CD4-positive, alpha-beta T cell treated with Interleukin-6 at 100 ng/mL for 8 hours (primary cell): ENCODE measurements at places on chromosomes 12 and 14.

DNA sequence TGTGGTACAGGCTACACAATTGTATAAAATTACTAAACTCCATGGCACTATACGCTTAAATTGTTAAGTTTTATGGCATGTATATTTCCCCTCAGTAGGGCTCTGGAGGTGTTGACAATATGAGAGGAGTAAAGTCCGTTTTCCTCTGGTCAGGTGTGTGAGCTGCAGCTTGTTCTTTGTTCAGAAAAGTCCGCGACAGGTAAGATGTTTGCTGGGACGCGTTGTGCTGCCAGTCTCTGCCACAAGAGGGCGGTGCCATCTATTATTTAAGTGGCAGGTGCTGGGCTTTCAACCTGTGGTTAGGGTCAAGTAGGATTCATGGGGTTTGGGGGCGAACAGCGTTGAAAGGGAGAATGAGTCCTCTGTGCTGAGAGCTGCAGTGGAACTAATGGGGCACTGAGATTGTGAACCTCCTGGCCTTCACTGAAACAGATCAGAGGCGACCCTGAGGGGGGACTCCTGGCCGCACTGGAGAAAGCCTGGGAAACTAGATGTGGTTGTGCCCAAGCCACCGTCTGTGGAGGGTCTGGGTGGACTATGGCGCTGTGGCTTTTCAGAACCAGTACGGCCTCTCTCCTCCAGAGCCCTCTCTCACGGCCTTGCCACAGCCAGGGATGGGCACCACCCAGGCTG is 179.0 kb downstream of the SLC15A4 start:
- no peak for DNase-seq

- DNase-seq, result no peak
These were observed 62.2 kb downstream of the NCOR2 start for GRCh38 chr12:124505001-124505818.

- no peak for DNase-seq
These were observed 162.9 kb downstream of the GXYLT1 start for GRCh38 chr12:41981758-41982157.

DNA sequence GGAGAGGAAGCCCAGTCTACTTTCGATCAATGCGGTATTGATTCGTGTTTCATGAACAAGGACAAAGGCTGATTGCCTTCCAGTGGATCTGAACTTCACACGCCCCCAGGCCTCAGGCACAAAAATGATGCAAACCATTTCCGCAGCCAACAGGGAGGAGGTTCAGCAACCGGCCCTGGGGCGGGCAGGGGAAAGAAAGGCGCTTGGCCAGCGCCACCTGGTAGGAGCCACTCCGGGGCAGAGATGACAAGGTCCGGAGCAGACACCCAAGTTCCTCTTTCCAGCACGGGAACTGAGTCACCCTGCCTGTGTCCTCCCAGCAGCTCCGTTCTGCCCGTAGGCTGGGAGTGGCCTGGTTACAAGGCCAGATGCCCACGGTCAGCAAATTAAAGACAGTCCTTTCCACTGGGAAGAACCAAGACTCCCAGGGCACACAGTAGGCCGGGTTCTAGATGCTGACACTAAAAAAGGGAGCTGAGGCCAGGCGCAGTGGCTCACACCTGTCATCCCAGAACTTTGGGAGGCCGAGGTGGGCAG is 136.3 kb downstream of the SCARB1 start:
- DNase-seq, result no peak

DNA sequence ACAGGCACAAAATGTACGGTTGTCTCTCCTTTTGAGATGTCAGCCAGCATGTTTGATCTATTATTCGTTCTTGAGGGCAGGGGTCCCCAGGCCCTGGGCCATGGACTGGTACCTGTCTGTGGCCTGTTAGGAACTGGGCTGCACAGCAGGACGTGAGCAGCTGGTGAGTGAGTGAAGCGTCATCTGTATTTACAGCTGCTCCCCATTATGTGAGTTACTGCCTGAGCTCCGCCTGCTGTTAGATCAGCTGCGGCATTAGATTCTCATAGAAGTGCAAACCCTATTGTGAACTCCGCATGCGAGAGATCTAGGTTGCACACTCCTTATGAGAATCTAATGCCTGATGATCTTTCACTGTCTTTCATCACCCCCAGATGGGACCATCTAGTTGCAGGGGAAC is 41.4 kb upstream of the SCN8A start:
- DNase-seq, result no peak

DNA sequence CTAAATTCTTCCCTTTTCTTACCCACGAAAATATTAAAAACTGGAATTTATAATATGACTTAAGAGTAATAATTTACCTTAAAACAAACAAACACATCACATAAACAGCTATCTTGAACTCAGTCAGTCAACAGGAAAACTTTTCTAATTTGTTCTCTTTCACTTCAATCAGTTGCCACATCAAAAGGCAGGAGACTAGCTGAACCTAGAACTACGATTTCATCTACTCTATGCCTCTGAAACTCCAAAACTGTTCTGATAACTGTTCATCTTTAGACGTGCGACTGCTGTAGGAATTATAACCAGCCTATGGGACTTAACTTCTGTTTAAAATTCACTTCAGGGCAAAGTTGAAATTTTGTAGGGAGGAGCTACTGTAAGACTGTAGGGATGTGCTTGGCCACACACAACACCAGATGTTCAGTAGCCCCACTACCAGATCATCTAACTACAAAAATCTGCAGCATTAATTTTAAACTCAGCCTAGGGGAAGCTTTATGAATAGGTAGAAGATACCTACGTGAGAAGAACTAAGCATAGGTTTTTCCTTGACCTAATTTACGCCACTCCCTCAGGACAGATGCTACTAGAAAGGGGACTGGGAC is 7.6 kb upstream of the RAD51AP1 start:
- peak; percentile 4 for DNase-seq

DNA sequence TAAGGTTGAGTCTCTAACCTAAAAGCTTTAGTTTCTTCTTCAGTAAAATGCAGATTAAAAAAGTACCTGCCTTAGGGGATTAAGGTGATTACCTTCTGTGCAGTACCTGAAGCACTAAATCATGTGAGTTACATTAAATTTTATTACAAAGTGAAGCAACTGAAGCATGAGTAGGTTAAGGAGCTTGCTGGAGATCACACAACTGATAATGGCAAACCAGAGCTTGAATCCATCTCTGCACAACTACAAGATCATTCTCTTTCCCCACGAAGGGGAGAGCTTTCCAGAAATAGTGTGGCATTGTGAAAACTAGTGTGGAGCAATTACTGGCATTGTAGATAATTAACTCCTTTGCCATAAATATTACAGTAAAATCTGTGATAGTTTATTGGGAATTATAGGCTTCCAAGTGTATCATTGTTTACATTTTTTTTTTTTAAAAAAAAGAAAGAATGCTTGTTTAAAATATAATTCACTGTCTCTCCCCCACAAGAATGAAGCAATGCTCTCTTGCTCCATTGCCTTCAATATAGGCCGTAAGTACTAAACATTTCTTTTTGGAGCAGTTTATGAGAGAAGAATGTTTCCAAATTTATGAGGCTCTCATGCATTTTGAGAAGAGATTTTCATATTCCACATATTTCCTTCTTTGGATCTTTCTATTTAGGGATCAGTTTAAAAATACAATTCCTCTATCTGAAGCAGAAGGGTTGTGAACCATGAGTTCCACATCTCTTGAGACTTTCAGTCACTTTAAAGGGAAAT is 20.5 kb downstream of the SLC38A2 start:
- no peak for DNase-seq

DNA sequence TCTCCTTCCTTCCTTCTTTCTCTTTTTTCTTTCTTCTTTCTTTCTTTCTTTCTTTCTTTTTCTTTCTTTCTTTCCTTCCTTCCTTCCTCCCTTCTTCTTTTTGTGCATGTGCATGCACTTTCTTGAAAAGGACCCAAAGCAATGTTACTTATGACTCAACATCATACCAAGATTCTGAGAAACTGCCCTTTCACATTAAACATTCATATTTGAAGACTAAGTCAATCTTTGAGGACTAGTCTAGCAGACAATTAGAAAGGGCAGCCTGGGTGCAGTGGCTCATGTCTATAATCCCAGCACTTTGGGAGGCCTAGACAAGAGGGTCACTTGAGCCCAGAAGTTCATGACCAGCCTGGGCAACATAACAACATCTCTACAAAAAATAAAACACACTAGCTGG is 212.8 kb upstream of the KITLG start:
- no peak for DNase-seq

- no peak for DNase-seq
These were observed 134.8 kb upstream of the ARHGAP5 start for GRCh38 chr14:31942166-31942841.

DNA sequence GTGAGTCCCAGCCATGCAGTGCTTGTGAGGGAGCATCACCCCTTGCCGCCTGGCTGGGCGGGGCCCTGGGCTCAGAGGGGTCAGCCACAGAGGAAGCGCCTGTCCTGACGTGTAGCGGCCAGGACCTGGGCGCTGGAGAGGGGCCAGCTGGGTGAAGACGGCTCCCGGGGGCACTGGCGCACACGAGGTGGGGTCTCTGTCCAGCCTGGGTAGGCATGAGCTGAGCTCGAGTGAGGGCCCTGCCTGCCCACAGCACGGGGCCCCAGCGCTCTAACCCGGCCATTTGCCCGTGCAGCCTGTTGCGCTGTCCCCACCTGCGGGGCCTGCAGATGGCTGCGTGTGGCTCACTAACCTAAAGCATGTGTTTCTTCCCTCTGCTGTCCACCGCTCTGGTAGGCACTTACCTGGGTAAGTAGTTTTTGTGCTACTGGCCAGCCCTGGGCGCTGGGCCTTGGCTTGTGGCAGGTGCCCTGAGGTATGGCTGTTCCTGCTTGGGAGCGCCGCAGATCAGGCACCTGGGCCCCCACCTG is 6.6 kb upstream of the CRIP2 start:
- no peak for DNase-seq

GRCh38 chr14:98325761-98326160 is 946.2 kb downstream of the BCL11B start:
- DNase-seq, result no peak

- no peak for DNase-seq
These were observed 52.5 kb downstream of the RNF34 start for GRCh38 chr12:121452340-121452984.

- DNase-seq, result no peak
These were observed 70.9 kb downstream of the MON2 start for GRCh38 chr12:62537551-62537950.

- DNase-seq, result no peak
These were observed 7.0 kb downstream of the HNRNPA1 start for GRCh38 chr12:54287261-54288157.

DNA sequence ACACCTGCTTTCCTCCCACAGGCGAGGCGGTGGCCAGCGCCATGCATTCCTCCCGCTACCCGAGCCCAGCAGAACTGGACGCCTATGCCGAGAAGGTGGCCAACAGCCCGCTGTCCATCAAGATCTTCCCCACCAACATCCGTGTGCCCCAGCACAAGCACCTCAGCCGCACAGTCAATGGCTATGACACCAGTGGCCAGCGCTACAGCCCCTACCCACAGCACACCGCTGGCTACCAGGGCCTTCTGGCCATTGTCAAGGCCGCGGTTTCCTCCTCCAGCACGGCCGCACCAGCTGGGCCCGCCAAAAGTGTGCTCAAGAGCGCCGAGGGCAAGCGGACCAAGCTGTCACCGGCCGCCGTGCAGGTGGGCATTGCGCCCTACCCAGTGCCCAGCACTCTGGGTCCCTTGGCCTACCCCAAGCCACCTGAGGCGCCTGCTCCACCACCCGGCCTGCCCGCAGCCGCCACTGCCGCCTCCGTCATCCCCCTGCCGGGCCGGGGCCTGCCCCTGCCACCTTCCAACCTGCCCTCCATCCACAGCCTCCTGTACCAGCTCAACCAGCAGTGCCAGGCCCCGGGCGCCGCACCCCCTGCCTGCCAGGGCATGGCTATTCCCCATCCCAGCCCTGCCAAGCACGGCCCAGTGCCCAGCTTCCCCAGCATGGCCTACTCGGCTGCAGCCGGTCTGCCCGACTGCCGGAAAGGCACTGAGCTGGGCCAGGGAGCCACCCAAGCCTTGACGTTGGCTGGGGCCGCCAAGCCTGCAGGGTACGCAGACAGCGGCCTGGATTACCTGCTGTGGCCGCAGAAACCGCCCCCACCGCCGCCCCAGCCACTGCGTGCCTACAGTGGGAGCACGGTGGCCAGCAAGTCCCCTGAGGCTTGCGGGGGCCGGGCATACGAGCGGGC is 54.6 kb downstream of the FAM222A start:
- no peak for DNase-seq

DNA sequence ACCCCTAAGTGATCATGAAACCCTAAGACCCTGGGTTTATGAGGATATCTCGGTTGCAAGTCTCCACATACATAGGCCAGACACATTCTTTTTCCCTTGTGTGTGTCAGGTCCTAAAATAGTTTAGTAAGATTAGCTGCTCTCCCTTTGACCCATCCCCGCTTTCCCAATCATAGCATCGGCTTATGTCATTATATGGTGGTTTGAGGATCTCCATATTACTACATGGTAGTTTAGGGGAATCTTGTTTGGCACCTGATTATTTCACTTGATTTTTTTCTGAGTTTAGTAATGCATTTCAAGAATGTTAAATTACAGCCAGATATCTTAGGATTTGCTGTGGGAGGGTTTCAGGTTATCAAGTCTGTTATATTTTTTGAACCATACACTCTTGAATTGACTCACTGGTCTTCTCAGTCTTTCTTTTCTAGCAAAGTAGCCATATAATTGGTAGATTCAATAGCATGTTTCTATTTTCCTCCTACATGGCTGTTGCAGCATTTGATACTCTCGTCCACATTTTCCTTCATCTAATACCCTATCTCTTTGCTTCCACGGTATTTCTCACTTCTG is 68.3 kb upstream of the TRHDE start:
- DNase-seq, result no peak

GRCh38 chr14:47595552-47595951 is 79.9 kb downstream of the MDGA2 start:
- DNase-seq, result no peak

DNA sequence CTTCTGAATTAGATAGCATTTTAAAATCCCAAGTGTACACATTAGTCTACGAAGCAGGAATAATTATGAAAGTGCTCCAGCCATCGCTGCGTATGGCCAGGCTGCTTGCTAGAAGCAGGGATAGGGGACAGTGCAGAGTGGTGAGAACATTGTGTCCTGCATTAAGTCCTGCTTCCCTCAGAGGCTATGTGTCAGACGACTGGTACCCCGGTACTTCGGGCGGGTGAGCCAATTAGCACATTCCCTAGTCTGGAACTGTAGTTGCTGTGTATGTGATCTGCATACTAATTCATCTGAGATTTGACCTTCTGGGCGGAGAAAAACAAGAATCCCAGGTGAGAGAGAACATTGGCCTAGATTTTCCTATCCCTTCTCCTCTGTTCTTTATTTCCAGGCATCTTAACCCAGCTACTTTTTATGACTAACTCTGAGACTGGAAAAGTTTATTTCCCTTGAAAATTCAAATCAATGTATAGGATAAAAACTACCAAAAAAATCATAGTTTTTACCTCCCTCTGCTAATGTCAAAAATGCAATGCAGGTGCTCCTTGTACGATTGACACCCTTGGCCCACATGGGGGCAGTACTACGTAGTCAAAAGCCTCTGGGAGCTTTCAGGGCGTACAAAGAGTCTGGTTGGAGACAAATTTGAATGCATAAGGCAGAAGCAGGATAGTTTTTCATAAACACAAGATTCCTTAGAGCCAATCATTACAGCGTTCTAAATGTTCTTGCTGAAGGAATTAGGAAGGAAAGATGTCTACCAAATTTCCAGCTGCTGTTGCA is 764.3 kb downstream of the NOVA1 start:
- no peak for DNase-seq

GRCh38 chr12:49662998-49663843 is 39.9 kb downstream of the PRPF40B start:
- peak; percentile 88 for DNase-seq

- DNase-seq, result no peak
These were observed 6.6 kb upstream of the ABCD2 start for GRCh38 chr12:39626033-39626814.
